ENCODE measurements at places on chromosomes 2 and 18. TPM values are rescaled to one million over a fixed set of nuclear protein-coding genes. Genes with fewer than 3 reads are reported as not detected.

DNA sequence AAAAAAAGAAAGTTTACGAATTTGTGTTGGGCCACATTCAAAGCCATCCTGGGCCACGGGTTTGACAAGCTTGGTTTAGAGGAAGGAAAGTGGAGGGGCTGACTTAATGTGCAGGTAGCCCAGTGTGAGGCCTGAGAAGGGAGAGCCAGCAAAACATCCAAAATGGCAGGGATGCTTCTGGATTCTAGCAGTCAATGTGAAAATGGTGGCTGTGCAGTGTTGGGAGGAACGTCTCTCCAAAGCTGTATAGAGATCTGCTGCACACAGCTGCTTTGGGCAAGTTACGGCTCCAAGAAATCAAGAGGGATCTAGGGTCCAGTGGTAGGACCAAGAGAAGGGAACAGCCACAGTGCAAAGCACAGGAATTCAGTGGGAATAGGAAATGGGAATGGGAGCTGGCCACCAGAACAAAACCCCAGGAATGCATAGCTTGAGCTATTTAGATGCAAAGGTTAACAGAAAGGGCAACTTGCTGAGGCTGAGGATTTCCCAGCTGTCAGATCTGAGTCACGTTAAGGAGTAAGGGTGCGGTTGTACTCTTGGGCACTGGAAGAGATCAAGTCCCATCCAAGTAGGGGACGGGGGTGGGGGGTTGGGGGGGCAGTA lies 70.6 kb downstream of the B3GNT2 start:
- no peak for DNase-seq

SRD5A2 gene
- not detected for total RNA-seq

DNA sequence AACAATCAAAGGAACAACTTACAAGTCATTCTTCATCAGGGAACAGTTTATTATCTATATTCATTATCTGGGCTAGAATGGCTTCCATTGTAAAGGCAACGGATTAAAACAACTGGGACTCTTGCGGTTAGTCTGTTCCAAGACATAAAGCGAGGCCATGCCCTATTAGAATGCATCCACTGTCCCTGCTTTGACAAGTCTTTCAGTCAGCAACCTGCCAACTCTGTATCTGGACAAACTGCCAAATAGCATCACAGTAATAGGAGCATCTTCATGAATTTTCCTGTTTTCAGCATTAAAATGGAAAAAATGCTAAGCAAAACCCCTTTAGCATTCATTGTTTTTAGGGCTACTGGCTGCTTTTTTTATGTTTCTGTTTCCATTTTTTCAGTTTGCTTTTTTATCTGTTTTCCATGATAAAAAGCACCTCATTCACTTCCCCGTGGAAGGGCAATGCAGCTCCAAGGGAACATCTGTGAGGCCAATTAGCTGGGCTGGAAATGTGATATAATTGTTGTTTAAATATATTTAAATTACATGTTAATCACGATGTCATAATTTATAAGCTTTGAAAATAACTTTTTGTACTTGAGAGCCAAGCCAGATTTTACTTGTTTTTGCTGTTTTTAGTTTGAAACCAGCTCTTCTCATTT lies 834.3 kb downstream of the CPS1 start:
- no peak for DNase-seq

DNA sequence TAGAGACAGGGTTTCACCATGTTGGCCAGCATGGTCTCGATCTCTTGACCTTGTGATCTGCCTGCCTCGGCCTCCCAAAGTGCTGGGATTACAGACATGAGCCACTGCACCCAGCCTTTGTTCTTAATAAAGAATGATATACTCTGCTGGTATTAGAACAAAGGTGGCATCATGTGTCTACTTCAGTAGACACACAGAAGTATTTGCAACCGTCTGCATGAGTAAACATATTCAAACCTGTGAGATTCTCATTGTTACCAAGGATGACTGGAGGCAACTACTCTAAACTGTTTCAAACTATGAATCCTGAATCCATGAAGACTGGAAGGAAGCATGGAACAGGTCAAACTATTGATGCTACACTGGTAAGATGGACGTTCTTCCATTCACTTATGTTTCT lies 32.1 kb downstream of the MBD2 start:
- DNase-seq, result no peak

Measured in aorta (tissue), 5 donors.